ENCODE measurements at places on chromosomes 16 and 17.

DNA sequence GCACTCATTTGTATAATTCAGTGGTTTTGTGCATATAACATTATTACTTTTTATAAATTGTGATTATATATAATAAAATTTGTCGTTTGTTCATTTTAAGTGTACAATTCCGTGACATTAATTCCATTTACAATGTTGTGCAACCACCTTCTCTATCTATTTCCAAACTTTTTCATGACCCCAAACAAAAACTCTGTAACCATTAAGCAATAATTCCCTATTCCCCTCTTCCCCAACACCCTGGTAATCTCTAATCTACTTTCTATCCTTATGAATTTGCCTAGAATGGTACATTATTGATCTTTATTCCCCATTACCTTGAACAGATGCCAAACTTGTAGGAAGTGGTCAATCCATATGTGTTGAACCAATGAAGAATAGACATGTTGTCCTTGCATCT, 61.3 kb upstream of the SMIM36 start:
- no peak for DNase-seq

DNA sequence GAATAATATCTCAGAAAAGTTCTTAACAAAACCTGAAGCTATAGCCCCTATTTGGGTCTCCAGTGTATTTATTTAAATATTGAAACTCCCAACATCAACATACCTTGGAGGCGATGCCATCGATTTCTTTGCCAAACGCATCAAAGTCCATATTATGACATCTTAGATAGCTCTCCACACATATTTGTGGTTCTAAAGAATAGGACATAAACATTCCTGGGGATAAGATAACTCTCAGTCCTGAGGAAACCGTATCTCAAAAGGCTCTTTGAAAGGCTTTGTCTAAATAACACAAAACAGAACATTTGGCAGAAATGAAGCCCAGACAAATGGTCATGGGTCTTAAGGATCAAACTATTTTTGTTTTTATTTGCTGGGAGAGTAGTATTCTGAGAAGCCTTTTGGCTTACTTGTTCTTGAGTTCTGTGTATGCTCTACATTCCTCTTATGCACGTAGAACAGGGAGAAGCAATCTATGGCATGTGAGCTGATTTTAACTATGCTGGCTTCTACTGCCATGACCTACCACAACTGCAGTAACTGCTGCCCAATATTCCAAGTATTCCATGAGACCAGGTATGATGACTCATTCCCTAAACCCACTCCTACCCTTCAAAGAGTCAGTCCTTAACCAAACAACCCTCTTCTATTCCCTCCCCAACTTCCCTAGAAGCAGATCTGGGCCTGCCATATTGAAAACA, 279.0 kb upstream of the ZFHX3 start:
- DNase-seq, result no peak

DNA sequence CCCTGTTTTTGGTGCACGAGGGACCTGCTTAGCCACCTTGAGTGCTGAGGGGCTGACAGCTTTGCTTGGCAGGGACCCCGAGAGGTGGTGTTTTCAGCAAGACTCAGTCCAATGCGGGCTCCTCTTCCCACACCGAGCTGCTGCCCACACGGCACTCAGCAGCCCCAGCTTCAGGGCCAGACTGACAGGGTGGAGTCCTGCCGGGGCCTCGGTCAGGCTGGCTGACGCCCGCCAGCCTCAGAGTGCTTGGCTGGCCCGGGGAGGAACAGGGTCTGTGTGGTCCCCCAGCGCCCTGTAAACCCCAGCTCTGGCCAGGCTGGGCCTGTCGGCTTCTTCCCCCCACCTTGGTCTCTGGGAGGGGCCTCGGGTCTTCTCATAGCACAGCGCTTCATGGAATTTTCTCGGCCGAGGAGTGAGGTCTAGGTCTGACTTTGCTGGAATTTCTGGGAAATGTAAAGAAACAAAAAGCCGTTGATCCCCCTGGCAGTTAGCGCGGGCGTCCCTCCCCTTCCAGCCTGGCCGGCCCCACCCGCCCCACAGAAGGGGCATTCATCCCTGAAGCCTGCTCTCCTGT, 2.6 kb downstream of the SOX8 start:
- DNase-seq, result no peak

- no peak for DNase-seq
These were observed 611 bp downstream of the BANP start for GRCh38 chr16:87951552-87952538.

GRCh38 chr16:56861092-56861610, 3.9 kb upstream of the SLC12A3 start:
- no peak for DNase-seq

GRCh38 chr16:9766891-9767290, 415.3 kb downstream of the GRIN2A start:
- DNase-seq, result no peak

GRCh38 chr16:3824121-3824795, 56.3 kb downstream of the CREBBP start:
- no peak for DNase-seq

GRCh38 chr17:35540589-35541404, 3.3 kb upstream of the SLFN12L start:
- no peak for DNase-seq

- DNase-seq, result no peak
These were observed 90.9 kb downstream of the MYH11 start for GRCh38 chr16:15765880-15766279.

DNA sequence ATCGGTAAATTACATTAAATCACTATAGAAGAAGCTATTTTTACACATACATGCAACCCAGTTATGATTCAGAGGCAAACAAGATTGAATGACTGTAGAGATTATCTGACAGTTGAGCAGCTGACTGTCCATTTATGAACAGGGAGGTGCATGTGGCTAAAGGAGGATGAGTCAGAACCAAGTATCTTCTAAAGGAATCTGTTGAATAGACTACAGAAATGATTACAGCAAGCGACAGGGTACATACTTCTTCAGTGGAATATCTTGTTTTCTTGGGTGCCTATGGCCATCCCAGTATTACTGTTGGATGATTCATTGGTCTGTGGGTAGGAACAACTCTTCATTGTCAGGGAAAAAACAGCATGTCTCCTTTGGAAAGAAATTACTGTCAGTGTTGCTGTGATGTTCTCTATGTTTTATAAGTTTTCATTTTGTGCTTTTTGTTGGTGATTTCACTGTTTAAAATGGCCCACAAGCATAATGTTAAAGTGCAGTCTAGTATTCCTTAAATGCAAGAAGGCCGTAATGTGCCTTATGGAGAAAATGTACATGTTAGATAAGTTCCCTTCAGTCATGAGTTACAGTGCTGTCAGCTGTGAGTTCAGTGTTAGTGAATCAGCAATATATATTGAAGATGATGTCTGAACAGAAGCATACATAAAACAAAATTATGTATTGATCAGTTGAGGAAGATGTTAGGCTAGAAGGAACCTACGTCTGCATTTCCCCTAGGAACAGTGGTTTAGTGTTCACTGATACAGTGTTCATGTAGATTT, 27.0 kb downstream of the CBFB start:
- DNase-seq, result no peak

DNA sequence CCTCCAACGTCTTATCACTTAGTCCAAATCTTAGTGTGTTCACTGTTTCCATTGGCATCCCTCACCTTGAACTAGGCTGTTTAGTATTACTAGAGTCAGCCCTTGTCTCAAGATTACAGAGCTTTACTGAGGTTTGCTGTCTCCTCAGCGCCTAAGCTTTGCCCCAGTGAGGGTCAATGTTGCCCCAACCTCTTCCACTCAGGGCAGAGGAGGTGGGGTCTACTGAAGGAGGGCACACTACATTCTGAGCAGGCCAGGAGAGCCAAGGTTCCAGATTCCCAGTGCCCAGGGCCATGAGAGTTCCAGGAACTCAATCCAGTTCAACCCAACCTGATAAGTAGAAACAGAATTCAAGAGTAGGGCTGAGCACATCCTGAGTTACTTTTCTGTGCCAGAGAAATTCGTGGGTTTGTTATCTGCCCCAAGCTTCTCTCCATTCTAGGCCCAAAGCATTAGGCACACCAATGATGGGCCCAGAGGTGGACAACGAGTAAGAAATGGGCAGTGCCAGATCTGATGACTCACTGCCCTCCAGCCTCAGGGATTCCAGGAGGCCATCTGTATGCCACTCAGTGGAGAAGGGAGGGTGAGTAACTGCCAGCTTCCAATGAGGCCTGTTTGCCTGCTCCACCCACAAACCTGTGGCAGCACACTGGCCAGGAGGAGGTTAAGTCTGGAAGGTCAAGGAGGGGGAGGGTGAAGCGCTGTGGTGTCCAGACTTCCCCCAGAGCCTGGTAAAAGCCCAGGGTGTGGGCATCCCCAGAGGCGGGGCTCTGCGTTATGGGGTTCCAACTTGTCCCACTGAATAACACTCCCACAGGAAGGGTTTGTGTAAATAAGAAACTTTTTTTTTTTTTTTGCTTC, 8.2 kb downstream of the TUBG2 start:
- DNase-seq, result no peak

DNA sequence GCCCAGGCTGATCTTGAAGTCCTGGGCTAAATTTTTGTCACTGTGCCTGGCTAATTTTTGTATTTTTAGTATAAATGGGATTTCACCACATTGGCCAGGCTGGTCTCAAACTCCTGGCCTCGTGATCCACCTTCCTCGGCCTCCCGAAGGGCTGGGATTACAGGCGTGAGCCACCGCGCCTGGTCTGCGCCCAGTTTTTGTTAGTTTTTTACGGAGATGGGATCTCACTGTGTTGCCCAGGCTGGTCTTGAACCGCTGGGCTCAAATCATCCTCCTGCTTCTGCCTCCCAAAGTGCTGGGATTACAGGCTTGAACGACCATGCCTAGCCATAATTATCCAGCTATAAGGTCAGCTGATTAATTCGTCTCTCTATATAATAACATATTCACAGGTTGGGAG, 2.7 kb upstream of the CEMP1 start:
- DNase-seq, result no peak

DNA sequence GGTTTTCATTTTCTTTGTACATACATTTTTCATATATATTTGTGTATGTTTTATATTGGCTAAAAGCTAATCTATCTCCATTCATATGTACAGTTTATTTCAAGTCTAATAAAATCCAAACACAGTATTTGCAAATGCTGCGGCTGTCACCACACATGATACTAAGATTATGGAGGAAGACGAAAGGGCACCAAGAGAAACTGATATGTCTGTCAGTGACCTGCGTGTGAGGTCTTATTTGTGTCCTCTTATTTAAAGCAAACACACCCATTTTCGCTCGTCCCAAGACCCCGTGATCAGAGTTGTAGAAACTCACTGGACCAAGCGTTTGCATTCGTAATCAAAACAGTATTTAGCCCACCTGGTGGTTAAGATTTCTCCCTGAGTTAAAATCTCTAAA, 8.2 kb downstream of the MLYCD start:
- no peak for DNase-seq

GRCh38 chr17:79788989-79789942, 7.6 kb downstream of the CBX8 start:
- DNase-seq, result no peak

- no peak for DNase-seq
These were observed 251.9 kb upstream of the AXIN2 start for GRCh38 chr17:65813306-65813705.

GRCh38 chr16:49439676-49440075, 66.1 kb downstream of the C16orf78 start:
- no peak for DNase-seq

DNA sequence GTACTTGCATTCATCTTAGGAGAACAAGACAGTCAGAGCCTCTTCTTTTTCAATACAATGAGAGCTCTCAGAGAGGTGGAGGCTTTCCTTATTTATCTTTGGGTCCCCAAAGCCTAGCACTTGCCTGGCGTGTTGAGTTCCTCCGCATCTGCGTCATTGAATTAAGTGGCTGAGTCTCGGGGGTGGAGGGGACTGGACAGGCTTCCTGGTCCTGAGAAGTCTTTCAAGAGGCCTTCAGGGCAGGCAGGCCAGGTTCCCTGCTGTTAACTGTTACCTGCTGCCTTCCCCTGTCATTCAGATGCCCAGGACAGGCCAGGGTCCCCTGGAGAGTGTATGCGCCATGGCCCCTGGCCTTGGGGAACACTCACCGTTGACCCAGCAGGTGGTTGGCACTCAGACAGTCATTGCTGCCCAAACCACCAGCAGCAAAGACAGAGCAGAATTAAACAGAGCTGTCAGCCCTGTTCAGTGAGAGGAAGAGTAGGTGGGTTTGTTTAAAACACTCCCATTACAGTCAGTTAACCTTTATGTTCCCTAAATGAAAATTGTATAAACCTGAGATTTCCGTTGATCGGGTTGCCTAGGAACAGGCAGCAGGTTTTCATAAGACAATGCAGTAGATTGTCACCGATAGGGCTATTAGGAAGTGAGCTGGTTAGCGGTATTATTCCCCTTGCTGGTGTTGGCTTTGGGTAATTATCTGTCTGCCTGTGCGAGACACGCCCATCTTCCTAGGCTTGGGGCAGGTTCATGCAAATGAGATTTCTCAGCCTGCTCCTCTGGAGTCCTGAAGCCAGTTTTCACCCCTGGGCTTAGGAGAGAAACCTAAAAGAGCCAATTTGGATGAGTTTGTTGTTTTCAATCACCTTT, 132.7 kb downstream of the CCDC182 start:
- peak; percentile 73 for DNase-seq

DNA sequence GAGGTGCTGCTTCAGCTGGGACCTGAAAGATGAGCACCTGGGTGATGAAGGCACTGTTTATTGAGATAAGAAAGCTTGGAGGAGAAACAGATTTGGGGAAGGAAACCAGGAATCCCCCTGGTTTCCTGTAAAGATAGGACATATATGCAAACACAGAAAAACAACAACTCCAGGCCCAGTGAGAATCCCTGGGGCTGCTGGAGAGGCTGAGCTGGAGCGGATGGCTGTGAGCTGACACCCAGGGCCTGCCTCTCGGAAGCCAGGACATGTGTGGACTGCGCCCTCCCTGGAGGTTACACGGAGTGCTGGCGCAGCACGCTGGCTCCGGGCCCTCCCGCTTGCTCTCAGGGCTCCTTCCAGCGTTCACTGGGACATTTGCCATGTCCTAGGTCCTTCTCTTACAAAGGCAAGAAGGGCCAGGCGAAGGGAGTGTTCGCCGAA, 57.5 kb downstream of the CYB5B start:
- no peak for DNase-seq

GRCh38 chr17:74466828-74467184, 372 bp downstream of the CD300A start:
- no peak for DNase-seq

- no peak for DNase-seq
These were observed 72.0 kb downstream of the CNGB1 start for GRCh38 chr16:57898961-57899360.

DNA sequence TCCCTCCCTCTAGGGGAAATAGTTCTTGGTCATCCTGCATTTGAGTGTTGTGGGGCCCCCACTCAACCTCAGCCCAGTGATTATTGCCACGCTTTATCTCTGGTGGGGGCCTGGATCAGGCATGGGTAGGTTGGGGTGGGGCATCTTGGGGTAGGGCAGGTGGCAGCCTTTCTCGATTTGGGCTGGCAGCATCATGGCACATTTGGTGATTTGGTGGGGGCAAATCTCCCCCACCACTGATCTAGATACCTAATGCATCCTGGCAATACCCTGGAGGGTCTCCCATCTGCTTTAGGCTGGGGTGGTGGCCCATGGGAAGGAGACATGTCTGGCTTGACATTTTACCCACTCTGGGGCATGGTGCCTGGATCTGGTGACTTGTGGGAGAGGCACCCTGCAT, 40.2 kb downstream of the NLRP1 start:
- no peak for DNase-seq
